AG04450 (cell line): ENCODE measurements at places on chromosomes 16 and 17. TPM values are rescaled to one million over a fixed set of nuclear protein-coding genes. Genes with fewer than 3 reads are reported as not detected.

Gene GCGR
- polyA plus RNA-seq = not detected in 2 replicates

DNA sequence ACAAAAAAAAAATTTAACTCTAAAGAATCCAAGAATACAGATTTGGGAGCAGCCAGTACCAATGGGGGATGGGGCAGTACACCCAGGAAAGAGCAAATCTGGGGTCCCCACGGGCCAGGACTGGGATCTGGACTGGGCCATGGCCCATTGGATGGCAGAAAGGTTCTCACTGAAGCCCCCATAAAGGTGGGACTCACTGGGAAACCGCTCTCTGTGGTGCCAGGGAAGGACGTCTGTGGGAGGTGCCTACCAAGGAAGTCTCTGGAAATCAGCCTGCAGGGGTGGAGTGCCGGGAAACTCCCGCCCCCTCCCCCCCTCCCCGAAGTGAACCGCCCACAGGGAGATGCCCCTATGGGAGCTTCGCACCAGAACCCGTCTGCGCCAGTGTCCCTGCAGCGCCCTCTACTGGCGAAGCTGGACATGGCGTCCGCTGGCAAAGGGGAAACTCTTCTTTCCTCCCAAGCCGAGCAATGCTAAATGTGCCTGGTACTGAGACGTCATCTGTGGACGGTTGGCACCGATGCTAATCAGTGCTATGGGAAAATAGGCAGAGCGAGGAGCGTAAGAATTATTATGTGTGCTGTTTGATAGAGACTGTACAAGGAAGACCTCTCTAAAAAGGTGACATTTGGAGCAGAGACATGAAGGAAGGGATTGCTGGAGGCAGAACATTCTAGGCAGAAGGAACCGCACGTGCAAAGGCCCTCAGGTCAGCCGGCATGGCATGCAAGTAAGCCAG, 671.1 kb downstream of the WWOX start:
- no peak for DNase-seq

GRCh38 chr17:78789663-78790181, 7.6 kb upstream of the CYTH1 start:
- DNase-seq = peak; percentile 61

- DNase-seq = no peak
Observed at GRCh38 chr17:77117415-77117814, 23.4 kb upstream of the SEC14L1 start.

DNA sequence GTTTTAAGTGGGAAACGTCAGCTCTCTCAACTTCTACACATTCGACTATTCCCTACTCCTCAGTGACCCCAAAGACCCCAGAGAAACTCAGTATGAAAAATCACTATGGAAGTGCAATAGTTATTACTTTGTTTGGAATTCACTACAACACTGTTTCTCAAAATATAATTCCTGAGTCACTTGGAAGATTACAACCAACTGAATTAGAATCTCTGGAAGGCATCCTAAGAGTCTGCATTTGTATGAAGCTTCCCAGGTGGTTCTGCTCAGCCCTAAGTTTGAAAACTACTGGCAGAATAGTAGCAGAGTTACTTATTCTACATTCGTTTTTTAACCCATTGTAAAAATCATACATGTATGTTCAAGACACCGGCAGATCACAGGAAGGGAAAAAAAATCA, 525.6 kb downstream of the MAF start:
- DNase-seq = no peak

- DNase-seq = peak; percentile 16
Observed at GRCh38 chr16:72066747-72067146, 3.7 kb downstream of the HPR start.

- peak; percentile 80 for DNase-seq
Observed at GRCh38 chr16:14015948-14016347, 55.2 kb upstream of the MRTFB start.
